ENCODE measurements at places on chromosomes 7 and 10. TPM values are rescaled to one million over a fixed set of nuclear protein-coding genes. Genes with fewer than 3 reads are reported as not detected.

The OR2A42 gene
- not detected for total RNA-seq

The GDF10 gene
- total RNA-seq, result under 0.01 TPM

The ZPBP gene
- total RNA-seq, result not detected

The GCK gene
- total RNA-seq, result not detected

DNA sequence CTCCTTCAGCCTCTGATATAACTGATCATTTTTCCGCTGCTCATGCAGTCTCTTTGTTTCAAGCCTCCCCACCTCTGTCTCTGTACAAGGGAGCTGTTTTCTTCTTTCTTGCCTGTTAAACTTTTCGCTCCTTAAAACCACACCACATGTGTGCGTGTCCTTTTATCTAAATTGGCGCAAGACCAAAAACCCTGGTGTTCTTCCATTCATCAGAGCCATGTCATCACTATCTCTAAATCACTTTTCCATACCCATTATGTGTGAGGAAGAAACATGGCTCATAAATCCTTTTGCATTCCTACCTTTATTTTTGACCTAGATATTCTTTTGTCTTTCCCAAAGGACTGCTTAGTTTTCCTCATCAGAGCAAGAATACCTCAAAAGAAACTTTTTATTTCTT lies 239.0 kb upstream of the IMMP2L start:
- H3K4me3 ChIP-seq, result no peak overlapping the region
- H3K27ac ChIP-seq, result no peak overlapping the region
- peaks cover 4% of the 10 kb centered on the region for H3K4me1 ChIP-seq
- H3K36me3 ChIP-seq, result no peaks in the 10 kb centered on the region
- no peak for DNase-seq

DNA sequence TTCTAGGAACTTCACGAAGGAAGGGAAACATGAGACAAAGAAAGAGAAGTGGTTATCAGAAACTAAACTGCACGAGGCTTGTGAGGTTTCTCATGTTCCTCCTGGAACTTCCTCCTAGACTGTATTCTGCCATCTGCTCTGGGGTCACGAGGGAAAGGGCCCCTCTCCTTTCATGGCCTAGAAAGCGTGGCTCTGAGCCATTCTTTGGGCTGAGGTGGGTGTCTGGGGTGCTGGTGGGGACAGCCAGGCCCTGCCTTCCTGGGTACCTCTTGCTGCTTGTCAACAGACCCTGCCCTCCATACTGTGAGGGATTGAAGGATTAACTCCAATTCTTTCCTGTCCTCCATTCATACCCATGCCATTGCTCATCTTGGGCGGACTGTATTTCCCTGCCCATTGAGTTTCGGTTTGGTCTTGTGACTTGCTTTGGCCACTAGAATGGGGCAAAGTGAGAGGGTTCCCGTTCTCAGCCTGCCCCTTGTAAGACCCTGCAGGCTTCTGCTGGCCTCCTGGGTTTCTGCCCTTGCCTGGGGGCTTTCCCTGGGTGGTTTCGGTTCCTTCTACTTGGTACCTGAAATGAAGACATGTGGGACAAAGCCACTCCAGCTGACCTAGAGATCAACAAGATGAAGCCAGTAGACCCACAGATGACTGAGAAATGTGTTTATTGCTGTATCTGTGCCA lies 14.9 kb upstream of the GIMAP8 start:
- no peaks in the 10 kb centered on the region for H3K4me1 ChIP-seq
- H3K27ac ChIP-seq, result no peak overlapping the region
- DNase-seq, result no peak
- no peaks in the 10 kb centered on the region for H3K27me3 ChIP-seq
- no peak overlapping the region for H3K4me3 ChIP-seq

GRCh38 chr7:38542156-38542555 lies 89.0 kb downstream of the AMPH start:
- no peak overlapping the region for H3K4me3 ChIP-seq
- no peak for DNase-seq
- H3K4me1 ChIP-seq, result no peaks in the 10 kb centered on the region
- no peaks in the 10 kb centered on the region for H3K27me3 ChIP-seq
- no peaks in the 10 kb centered on the region for H3K36me3 ChIP-seq

- peak overlapping the region; percentile 87 for H3K4me3 ChIP-seq
These were observed 1.8 kb downstream of the RP9 start for GRCh38 chr7:33107136-33108066.

GRCh38 chr10:66008221-66008620 lies 917.6 kb upstream of the LRRTM3 start:
- no peaks in the 10 kb centered on the region for H3K27me3 ChIP-seq
- H3K4me1 ChIP-seq, result no peaks in the 10 kb centered on the region
- H3K4me3 ChIP-seq, result no peak overlapping the region
- H3K36me3 ChIP-seq, result no peaks in the 10 kb centered on the region

GRCh38 chr7:107150375-107151073 lies 18.3 kb upstream of the HBP1 start:
- H3K27me3 ChIP-seq, result no peaks in the 10 kb centered on the region
- no peaks in the 10 kb centered on the region for H3K36me3 ChIP-seq
- H3K27ac ChIP-seq, result no peak overlapping the region
- DNase-seq, result no peak

GRCh38 chr7:141557360-141557759 lies 6.2 kb downstream of the AGK start:
- no peak for DNase-seq
- H3K36me3 ChIP-seq, result no peaks in the 10 kb centered on the region
- no peak overlapping the region for H3K4me3 ChIP-seq
- no peak overlapping the region for H3K27ac ChIP-seq
- no peaks in the 10 kb centered on the region for H3K27me3 ChIP-seq

GRCh38 chr7:138000081-138000701 lies 1.7 kb downstream of the CREB3L2 start:
- no peak for DNase-seq
- peak overlapping the region; percentile 99 for H3K27ac ChIP-seq
